ENCODE measurements at places on chromosomes 7 and 10.

- no peak for DNase-seq
Observed at GRCh38 chr7:23004247-23004520, 9.7 kb downstream of the HYCC1 start.

DNA sequence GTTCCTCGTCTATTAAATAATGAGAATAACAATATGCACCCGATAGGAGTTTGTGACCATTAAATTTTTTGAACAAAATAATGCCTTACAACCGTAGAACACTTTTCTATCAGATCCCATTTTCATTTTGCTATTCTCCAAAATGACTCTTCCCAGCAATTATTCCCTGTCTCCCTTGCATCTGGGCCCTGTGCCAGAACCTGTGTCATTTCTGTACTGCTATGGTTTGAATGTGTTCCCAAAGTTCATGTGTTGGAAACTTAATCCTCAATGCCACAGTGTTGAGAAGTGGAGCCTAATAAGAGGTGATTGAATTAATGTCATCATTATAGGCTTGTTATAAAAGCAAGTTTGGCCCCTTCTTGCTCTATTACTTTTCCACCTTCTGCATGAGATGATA is 33.2 kb upstream of the SMNDC1 start:
- no peak for DNase-seq

DNA sequence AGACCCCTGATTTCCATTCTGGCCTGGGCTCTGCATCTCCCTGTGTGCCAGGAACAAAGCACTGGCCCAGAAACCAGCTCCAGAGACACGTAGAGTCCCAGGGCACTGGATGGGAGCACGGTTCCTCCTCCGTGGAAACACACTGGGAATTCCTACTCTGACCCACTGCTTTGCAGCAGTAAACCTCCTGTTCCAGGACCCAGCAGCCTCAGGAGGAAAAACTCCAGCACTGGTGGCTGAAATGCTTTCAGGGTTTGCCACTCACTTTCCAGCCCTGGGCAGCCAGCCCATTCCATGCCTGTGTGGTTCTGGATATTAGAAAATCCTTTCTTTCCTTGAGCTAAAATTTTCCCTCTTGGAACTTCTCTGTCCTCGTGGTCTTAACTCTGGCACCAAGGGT is 58.0 kb downstream of the FAM171A1 start:
- no peak for DNase-seq

DNA sequence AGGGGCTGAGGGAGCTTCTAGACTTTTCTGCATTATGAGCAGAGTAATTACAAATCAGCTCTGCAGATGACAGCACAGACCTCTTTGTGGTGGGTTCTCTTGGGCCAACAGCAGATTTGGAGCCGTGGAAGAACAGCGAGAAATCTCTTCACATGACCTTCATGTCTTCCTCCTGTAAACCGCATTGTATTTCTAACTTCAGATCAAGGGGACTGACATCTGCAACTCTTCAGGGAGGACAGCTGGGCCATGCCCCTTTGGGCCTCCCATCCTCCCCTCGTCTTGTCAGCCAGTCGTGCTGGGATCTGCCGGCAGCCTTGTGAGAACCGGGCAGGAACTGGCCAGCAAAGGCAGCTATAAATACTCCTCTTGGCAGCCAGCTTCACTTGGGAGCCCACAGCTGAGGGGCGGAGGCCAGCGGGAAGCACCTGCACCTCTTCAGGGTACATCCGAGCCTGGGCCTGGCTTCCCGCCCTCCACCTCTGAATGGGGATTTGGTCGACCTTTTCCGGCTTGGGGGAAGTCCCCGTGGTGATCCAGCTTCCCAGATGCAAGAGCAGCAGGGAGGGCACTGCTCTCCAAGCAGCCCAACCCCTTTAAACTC is 54.7 kb downstream of the STEAP1B start:
- no peak for DNase-seq

GRCh38 chr10:122054048-122055025 is 65.4 kb downstream of the TACC2 start:
- peak; percentile 79 for DNase-seq

- no peak for DNase-seq
Observed at GRCh38 chr10:8460626-8461025, 406.1 kb downstream of the GATA3 start.

DNA sequence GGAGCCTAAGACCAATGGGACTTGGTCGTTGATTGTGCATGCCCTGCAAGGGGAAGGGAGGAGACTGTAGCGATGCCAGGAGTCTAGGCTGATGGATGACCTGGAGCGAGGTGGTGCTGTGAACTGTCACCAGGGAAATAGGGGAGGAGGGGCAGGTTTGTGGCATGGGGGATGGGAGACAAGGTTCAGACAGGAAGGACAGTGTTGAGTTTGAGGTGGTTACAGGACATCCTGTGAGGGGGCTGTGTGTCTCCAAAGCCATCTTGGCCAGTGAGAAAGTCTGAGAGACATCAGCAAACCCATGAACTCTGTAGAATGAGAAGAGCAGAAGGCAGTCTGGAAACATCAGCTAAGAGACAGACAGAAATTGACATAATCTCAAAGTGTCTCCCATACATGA is 38.5 kb upstream of the KDM7A start:
- no peak for DNase-seq

DNA sequence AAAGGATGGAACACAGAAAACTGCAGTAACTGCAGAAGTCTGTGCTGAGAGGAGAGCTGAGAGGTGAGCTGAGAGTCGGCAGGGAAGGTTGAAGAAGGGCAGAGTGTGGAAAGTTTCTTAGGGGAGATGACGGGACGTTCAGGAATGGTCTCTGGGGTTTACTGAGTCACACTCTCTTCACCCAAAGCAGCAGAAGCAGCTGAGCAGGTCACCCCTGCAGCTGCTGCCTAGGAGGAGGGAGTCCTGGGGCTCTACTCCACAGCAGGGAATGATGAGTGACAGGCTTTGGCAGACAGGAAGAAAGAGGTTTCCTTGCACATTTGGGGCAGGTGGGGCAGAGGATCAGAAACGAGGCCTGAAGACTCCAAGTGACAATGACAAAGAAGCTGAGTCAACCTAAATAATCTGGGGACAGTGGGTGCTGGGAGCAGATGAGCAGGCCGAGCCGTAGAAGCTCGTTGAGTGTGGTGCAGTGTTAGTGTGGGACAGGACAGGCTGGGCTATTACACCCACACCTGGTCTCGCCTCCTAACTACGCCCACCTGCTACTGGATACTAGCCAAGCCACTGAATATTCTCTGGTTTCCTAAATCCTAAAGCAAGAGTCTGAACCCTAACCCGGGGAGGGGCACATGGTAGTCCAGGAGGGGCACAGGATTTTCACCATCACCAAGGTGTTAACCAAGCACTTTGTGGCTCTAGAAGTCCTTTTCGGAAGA is 24.9 kb downstream of the BEND7 start:
- DNase-seq: no peak

DNA sequence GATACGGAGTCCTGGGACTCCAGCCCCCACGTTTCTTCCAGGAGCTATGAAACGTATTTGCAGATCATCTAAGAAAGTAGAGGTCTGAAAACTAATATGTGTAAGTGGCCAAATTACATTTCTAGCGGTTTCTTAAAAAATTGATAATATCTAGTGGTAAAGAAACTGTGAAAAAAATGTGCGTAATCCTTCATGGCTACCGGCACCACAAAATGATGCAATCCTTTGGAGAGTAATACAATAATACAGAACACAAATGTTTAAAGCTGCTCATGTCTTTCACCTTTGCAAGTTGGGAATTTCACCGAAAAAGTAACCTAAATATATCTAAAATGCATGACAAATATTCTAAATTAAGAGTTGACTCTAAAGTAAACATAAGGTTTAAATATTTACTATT is 742.1 kb downstream of the GRID1 start:
- DNase-seq: no peak

GRCh38 chr10:21060626-21061025 is 163.5 kb upstream of the NEBL start:
- DNase-seq: no peak

- no peak for DNase-seq
Observed at GRCh38 chr10:117240621-117241529, at the start of gene SLC18A2. TSS of gene SLC18A2 (plus strand) at chr10:117241114. CDS start at chr10:117241694, 580 bp downstream.

DNA sequence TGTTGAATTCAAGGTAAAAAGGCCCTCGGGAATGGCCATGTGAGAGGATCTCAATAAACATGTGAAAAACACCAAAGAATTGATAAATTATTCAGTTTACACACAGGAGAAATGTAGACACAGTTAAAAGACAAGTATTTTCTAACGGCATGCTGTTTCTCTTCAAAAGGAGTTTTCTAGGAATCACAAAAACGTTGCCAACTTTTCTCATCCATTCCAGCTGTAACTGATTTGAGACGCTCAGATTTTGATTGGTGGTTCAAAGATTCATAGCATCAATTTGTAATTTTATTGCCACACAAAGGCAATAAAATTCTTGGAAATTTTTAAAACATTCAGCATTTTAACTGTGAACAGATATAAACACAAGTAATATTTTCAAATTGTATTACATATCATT is 384.9 kb upstream of the PFKP start:
- DNase-seq: no peak

DNA sequence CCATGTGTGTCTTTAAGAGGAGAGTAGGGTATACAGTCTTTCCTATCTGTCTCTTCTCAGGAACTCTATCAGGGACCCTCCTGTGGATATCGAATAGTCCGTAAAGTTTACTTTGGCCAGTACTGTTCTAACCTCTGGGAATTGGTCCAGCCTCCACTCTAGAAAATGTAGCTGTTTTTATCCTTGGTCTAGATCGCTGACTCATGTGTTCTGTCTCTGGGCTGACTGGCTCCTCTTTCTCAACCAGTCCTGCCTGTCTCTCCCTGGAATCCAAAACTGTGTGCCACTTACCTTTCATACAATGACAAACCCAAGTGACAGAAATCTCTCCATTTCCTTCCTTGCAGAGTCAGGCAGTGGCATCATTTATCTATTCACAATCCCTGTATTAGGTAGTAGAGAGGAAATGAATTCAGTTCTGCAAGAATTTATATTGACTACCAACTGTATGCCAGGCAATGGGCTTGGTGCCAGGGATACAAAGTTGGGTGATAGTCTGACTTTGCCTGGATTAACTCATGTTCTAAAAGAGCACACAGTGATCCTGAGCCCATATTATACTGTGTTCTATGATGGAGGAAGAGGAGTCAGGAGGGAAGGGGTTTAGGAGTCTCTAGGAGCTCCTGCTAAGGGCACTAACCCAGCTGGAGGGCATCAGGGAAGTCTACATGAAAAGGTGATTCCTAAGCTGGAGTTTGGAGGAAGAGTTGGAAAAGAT is 232.7 kb downstream of the LRMDA start:
- no peak for DNase-seq

GRCh38 chr10:21509341-21510240 is 15.9 kb downstream of the SKIDA1 start:
- peak; percentile 89 for DNase-seq

DNA sequence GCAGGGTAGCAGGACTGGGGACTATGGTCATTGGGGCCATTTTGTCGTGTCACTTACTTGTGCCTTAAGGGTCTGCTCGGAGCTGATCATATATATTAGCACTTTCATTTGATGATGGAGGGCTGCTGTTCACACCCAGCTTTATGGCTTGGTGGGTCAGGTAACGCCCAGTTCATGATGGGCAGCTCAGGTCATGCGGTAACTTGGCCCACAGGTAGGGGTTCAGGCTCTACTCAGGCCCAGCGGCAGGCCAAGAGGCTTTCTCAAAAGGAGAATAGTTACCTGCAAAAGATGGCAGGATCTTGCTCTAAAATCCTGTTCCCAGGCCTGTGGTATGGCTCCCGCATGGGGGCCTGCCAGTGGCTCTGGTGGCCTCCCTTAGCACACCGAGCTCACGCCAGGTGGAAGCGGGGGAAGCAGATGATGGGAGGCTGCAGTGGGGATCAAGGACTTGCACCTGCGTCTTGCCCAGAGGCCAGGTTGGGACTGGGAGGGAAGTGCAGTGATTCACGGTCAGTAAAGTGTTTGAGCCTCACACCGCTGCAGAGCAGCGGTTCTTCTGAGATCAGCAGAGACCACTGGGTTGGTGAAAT is 109.5 kb downstream of the ADCY1 start:
- no peak for DNase-seq

GRCh38 chr10:71567006-71567405 is 152.6 kb downstream of the C10orf105 start:
- DNase-seq: no peak

- DNase-seq: no peak
Observed at GRCh38 chr7:40598915-40599314, 464.1 kb downstream of the SUGCT start.

DNA sequence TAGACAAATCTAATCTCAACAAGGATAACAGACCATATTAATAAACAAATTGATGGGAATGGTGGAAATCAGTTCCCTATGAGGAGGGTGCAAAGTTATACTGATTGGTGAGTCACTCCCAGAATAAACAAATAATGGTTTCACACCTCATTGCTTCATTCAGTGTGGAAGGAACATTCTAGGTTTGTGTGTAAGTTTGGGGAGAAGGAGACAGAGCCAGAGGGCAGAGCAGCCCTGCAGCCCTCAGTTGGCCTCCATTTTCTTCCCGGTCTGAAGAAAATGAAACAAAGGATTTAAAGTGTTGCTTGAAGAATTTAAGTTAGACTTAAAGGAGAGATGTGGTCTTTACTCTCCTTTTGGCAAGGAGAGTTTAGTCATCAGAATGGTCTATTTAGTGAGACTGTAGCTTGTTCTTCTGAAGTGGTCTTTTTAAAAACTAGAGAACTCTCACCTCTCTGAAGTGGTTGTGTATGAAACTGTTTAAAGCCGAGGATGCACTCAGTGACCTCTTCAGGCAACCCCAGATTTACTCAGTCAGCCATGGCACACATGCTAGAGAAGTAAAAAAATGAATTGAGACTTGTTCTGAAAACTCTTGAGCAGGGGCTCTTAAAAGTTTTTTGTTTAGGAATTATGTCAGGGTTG is 27.2 kb downstream of the IKZF1 start:
- no peak for DNase-seq

DNA sequence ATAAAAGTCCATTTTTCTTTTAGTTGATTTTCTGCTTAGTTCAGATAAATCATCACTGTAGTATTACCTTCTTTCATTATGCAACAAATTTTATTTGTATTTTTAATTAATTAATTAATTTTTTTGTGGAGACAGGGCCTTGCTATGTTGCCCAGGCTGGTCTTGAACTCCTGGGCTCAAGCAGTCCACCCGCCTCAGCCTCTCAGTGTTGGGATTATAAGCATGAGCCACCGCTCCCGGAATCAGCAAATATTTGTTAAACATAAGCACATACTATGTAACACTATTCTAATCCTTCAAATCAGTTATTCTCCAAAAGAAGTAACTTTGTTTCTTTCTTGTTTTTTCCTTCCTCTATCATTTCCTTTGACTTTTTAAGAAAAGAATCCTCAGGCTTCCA is 584.8 kb upstream of the ANKRD30A start:
- no peak for DNase-seq

- no peak for DNase-seq
Observed at GRCh38 chr7:26688936-26689506, 175.4 kb downstream of the SKAP2 start.

DNA sequence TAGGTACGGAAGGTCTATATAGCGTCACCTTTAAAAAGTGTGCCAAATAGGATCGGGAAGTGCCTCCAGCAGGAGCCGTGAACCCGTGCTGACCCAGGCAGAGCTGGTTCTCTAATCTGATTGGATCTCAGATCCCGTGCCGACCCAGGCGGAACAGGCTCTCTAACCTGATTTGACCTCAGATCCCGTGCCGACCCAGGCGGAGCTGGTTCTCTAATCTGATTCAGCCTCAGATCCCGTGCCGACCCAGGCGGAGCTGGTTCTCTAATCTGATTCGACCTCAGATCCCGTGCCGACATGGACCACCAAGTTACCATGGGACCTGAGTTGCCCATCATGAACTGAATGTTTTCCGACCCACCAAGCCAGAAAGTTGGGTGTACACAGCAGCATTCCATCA is 463.9 kb downstream of the PTPRN2 start:
- DNase-seq: no peak

GRCh38 chr7:111126987-111127386 is 36.1 kb downstream of the LRRN3 start:
- DNase-seq: peak; percentile 2
